ENCODE measurements at places on chromosomes 3 and 15. TPM values are rescaled to one million over a fixed set of nuclear protein-coding genes. Genes with fewer than 3 reads are reported as not detected.

The TTLL13 gene
- total RNA-seq, result 0.48 TPM

The EIF4G1 gene
- total RNA-seq, result 273 TPM

The SLC24A5 gene
- total RNA-seq, result not detected

The FSIP1 gene
- total RNA-seq, result 1.1 TPM

The EBLN2 gene
- 0.53 TPM for total RNA-seq

The ROPN1 gene
- total RNA-seq, result not detected

The EIF4E3 gene
- total RNA-seq, result 3.0 TPM

All from A549 treated with CpdA at 1 μM for 4 hours (cell line).